Fibroblast of skin of left biceps (primary cell): ENCODE measurements at places on chromosomes 7 and 10.
A peak's percentile ranks its signal among the peaks of the same experiment; 100 is the strongest.

GRCh38 chr10:27143686-27144085 lies 10.5 kb downstream of the YME1L1 start:
- no peak for DNase-seq

GRCh38 chr7:39686261-39686924 lies 63.0 kb downstream of the RALA start:
- peak; percentile 68 for DNase-seq

DNA sequence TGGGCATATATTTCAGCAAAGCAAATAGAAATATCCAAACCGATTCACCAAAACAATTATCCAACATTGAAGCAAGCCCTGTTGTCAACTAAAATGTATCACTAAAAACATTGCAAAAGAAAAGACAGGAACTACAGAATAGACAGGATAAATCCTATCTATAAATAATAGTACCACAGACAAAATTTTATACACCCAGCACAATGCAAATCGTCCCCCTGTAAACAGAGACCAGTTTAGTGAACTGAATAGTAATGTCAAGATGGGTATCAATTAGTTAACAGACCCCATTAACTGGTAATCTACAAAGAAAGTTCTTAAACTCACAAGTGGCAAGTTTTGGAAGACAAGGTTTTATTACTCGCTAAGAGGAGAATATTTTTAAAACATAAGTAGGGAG lies 4.0 kb downstream of the ZC3HAV1 start:
- no peak for DNase-seq

- peak; percentile 84 for DNase-seq
Measured at GRCh38 chr7:102991540-102992214, 78.9 kb downstream of the LRRC17 start.

DNA sequence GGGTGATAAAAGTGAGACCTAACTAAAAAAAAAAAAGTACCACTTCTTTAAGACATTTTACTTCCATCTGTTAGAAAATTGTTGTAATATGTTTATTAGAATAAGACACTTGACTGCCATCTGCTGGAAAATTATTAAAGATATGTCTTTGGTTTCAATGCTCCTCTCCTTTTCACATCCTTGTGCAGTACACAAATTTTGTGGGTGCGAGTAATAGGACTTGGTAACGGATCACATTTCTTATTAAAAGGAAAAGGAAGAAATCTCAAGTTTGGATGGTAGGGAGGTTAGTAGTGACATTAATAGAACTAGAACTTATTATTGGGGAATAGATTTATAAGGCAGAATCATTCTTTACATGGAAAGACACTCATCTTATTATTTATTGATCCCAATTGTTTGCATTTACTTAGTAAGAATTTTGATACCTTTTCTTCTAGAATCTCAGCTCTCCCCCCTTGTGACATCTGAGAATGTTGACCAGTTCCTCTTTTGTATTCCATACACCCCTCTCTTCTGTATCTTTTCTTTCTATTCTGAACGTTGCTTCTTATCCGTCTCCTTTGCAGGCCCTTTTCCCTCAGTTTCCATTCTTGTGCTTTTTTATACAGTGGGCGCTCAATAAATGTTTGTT lies 43.0 kb upstream of the RPA3 start:
- peak; percentile 19 for DNase-seq

GRCh38 chr7:94616855-94617254 lies 39.1 kb downstream of the SGCE start:
- no peak for DNase-seq

- DNase-seq: no peak
Measured at GRCh38 chr7:121204537-121204936, 124.3 kb upstream of the WNT16 start.

DNA sequence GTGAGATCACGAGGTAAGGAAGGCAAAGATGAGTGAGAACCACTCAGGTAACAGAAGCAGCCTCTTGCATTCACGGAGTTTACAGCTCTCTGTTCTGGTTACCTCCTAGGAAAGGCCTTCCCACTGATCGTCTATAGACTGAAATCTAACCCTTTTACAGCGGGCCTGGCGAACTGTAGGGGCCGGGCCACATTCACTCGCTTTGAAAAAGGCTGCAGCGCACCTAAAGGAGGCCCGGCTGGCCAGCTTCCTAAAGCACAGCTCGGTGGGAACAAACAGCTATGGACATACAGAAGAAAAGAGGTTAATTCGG lies 565 bp downstream of the ATP5MK start:
- DNase-seq: no peak

DNA sequence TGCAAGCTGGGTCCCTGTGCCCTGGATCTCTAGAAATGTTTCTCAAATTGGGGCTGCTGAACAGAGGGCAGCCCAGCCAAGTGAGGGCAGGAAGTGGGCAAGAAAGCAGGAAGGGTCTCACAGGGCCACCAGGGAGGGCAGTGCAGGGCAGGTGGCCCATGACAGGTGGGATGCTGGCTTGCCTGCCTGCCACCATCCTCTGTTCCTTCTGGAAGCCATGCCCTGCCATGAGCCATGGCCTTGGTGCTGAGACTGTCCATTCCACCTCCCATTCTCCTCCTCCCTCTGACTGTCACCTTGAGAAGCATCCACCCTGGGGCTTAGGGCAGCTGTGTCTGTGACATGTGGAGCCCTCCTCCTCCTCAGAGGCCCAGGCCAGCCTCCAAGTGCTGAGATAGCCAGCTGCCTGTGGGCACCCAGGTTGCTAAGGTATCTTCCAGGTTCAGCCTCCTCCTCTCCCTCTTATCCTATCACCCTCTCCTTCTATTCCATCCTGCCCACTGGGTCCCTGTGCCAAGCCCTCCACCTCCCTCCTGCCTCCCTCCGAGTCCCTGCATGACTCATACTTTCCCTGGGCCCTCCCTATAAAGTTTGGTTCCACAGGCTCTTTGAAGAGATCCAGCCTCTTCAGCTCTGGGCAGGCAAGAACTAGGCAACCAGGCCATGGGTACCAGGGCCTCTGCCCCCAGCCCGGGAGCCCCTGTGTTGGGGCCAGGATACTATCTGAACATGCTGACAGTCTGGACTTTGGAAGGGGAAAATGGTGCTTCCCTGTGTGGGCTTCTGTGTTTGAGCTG lies 1.3 kb downstream of the VSIR start:
- no peak for DNase-seq

DNA sequence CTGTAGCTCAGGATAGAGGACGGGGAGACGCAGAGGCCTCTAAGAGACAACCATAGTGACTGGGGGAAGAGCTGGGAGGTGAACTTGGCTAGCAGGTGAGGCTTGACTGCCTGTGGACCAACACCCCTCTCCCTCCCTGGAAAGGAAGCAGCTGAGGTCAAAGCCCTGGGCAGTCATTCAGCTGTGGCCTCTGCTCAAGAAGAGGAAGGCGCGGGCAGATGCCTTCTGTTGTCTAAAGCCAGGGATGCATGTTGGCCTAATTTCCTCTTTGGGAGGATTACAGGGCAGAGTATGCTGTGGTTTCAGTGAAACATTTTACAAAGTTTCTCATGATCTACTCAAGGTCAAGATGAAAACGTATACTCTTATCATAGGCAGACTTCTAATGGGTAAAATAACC lies 327.1 kb downstream of the PRPF18 start:
- no peak for DNase-seq
